ENCODE measurements at places on chromosomes 4 and X.

GRCh38 chr4:7206911-7207567 is 14.7 kb downstream of the SORCS2 start:
- DNase-seq, result no peak

- DNase-seq, result no peak
Observed at GRCh38 chr4:131248314-131248713, 1900.8 kb upstream of the PCDH10 start.

GRCh38 chrX:23907111-23907497 is 634 bp downstream of the APOO start:
- no peak for DNase-seq

- no peak for DNase-seq
Observed at GRCh38 chrX:155231163-155231562, 14.9 kb downstream of the VBP1 start.

DNA sequence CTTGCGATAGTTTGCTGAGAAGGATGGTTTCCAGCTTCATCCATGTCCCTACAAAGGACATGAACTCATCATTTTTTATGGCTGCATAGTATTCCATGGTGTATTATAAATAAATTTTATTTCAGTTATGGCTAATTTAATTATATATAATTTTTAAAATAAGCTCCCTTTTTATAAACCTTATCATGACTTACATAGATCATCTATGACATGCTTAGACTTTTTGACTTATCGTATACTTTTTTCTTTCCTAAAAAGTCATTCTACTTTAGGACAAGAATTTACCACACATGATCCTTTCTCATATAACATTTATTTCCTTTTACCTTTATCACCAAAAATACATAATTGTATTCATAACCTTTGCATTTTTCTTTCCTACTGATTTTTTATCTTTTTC is 376.5 kb downstream of the CCSER1 start:
- DNase-seq, result no peak

DNA sequence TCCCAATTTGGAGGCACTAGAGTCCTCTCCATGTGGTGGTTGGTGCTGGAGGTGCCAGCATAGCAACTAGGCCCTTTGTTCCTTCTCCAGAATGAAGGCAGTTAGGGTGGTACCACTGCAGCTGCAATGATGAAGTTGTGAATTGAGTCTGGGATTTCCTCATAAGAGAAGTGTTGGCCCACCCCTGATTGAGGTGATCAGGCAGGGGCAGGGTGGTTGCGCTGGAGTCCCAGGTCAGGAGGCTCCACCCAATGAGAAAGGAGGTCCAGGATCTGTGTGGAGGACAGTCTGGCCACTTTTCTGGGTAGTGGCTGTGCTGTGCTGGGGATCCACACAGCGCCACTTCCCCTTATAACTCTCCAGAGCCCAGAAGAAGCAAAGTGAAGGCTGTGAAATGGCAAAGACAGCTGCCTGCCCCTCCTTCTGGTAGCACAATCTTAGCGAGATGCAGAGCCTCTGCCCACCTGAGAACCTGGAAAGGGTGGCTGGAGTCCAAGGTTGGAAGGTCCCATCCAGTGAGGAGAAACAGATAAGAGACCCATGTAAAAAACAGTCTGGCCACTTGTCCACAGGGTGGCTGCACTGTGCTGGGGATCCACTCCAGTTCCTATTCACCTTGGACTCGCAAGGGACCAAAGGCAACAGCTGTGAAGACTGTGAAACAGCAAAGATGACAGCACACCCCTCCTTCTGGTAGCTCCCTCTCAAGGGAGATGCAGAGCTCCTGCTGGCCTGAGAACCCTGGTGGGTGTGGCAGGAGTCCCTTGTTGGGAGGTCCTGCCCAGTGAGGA is 124.6 kb downstream of the RRAGB start:
- no peak for DNase-seq

- no peak for DNase-seq
Observed at GRCh38 chrX:22360129-22360528, 87.4 kb downstream of the CBLL2 start.

DNA sequence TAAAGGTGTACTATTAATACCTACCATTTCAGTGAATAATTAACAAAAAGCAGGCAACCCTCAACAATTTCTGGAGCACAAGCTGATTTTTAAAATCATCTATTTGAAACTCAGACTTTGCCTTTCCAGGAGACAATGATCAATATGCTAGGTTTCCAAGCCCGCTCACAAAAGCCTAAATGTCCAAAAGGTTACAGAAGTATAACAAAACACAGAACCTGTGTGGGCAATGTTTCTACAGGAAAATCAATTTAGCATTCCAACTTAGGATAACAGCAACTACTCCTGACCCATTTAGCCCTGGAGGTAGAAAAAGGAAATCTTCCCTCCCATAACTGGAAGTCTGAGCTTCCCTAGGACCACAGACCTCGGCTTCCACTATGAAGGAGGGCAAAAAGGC is 3.9 kb downstream of the TAB3 start:
- no peak for DNase-seq

DNA sequence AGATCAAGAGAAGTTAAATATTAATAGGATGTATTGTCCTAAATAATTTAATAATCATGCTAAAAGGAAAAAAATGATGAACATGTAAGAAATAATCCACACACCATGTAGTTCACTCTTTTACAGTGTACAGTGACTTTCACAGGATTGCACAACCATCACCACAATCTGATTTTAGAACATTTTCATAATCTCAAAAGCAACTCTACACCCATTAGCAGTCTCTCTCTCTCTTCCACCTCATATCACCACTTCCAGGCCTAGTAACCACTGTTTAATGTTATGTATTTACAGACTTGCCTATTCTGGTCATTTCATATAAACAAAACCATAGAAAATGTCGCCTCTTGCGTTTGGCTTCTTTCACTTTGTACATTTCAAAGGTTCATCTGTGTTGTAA is 153.4 kb downstream of the FSTL5 start:
- no peak for DNase-seq

DNA sequence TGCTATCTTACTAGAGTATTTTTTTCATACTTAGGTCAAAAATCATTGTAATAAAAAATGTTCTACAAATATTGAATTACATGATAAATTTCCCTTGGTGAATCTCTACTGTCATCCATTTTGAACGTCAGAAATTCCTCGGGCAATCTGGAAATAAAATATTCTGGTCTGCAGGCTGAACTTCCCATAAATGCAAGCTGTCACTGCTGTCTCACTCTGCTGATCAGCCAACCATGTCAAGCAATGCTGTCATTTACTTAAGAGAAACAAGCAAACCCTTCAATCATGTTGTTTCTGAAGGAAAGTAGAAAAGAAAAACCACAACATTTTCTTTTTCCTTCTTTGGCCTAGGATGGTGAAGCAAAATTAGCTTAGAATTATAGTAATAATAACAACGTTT is 514.2 kb upstream of the GALNT7 start:
- DNase-seq, result no peak

DNA sequence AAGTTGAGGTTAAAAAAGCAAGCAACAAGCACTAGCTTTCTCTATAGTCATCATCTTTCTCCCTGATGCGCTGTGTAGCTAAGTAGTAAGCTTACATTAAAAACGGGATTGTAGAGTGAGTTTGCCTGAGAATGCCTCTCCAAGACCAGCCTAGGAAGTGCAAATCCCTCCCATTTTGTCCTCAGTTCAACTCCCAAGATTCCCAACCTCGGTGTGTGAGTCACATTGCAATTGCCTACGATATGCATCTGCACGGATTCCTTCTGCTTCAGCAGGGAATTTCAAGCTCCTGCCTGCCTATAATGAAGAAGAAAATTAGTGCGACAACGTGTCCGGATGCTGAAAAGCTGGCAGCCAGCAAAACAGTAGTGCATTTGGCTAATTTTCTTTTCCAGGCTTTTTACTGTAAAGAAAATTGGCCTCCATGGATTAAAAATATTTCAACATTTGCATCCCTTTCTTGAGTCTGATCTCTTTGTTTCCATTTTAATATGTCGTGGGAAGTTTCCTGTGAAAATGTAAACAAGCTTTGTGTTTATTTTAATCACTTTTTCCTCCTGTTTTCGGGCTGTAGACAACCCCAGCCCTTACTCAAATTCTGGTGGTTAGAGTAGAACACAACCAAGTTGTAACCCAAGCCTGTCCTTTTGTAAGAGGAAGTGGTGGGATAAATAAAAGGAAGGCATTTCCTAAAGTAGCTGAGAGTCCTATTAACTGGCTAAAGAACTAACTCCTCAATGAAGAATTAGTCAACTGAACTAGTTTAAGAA is 58.4 kb upstream of the TET2 start:
- DNase-seq, result no peak

DNA sequence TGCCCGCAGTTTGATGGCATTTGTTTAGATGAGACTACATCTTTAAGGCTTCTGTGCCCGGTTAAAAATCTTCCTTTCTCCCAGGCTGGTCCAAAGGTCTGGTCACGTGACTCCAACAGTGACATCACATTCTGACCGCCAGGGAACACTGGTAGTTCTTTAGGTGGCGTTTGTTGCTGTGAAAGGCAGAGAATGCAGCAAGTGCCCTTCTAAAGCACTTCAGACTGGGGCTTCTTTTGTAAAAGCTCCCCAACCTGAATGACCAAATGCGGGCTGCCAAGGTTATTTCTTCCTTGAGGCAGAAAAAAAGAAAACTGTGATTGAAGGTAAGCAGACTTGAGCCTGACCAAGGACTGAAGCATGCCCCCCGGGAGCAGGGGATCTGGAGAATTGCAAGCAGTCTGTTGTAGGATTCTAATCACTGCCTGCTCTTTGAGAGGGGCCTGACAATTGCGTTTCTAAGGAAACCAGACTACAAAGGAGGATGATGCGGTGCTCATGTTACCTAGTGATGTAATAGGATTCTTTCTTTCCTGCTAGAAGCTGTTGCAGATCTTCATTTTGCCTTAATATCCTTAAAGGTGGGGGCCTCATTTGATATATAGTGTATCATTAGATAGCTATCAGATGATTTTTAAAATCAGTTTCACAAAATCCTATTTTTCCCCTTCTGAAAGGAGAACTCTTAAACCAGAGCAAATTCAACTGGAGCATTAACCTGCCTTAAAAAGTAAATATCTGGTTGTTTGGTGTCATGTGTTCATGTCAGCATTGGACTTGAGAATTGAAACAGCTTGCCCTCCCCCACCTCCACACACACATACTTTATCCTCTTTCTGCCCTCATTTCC is 133.1 kb downstream of the AKAP4 start:
- no peak for DNase-seq

GRCh38 chr4:119517361-119518229 is 111.0 kb downstream of the PDE5A start:
- DNase-seq, result no peak

- no peak for DNase-seq
Observed at GRCh38 chrX:46913667-46914066, 1.4 kb downstream of the JADE3 start.

DNA sequence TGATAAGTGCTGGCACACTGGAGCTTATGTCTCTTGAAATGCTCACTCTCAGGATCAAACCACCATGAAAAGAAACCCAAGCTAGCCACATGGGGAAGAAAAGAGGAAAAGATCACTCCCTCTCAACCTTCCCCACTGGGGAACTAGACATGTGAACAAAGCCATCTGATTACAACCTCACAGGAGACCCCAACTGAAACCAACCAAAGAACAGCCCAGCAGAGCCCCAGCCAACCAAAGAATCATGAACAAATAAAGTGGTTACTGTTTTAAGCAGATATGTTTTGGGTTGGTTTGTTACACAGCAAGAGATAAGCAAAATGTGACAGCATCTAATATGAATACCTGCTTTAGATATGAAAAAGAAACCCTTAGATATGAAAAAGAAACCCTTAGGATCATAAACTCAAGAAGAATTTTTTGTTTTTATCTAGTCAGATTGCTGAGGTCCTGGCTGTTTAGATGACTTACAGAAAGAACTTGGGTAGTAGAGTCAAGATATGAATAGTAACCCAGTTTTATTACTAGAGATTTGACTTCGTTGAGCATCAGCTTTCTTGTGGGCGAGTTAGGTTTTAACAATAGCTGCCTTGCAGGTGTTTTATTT is 23.7 kb upstream of the TLR7 start:
- no peak for DNase-seq

- DNase-seq, result no peak
Observed at GRCh38 chrX:8424912-8425311, 39.7 kb upstream of the VCX3B start.

GRCh38 chr4:156825074-156825473 is 146.5 kb downstream of the PDGFC start:
- DNase-seq, result no peak

DNA sequence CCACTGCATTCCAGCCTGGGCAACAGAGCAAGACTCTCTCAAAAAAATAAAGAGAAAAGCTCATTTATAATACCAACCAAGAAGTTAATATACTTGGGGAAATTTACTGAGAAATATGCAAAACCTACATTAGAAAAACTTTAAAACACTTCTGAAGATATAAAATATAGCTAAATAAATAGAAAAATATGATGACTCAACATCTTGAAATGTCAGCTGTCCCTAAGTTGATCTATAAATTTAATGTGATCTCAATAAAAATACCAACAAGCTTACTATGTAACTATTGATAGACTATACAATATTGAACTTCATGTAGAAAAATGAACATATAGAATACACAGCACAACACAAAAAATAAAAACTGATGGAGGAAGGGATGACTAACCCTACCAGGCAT is 87.5 kb upstream of the INTU start:
- no peak for DNase-seq

GRCh38 chr4:1805493-1806222 is 12.6 kb downstream of the FGFR3 start:
- DNase-seq, result no peak

DNA sequence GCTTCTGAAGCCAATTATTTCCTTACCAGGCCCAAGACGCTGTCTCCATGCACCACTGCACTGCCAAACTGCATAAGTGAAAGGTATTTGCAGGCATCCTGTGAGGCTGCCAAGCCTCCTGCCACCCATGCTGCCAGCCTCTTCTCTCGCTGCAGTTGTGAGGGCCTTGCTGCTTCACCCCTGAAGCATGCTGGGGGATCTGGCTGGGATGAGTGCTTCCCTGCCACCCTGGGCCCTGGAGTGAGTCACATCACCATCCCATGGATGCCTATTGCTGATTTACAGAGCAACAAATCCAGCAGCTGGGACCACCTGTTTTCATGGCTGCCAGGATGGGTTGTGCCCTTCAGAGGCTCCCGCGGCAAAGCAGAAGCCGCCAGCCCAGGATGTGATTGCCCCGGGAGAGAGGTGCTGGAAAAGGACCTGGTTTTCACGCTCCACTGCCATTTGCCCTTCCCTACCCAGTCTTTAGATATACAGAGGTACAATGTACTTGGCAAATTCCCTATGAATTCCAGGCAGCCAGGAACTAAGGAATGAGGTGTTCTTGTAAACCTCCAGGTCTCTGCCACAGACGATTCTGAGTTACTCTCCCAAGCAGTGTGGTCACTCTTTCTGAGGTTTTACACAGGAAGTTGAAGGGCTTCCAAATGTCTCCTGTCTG is 41.5 kb upstream of the PTCHD1 start:
- no peak for DNase-seq

GRCh38 chr4:7160439-7160838 is 31.9 kb upstream of the SORCS2 start:
- no peak for DNase-seq

GRCh38 chr4:174214101-174214878 is 69.2 kb downstream of the FBXO8 start:
- DNase-seq, result no peak

GRCh38 chr4:770022-770421 is 55.9 kb downstream of the CPLX1 start:
- no peak for DNase-seq
